AG20443 (cell line): ENCODE measurements at places on chromosomes 5 and 9.

GRCh38 chr9:134708672-134709038, 67.1 kb downstream of the COL5A1 start:
- no peak for DNase-seq

DNA sequence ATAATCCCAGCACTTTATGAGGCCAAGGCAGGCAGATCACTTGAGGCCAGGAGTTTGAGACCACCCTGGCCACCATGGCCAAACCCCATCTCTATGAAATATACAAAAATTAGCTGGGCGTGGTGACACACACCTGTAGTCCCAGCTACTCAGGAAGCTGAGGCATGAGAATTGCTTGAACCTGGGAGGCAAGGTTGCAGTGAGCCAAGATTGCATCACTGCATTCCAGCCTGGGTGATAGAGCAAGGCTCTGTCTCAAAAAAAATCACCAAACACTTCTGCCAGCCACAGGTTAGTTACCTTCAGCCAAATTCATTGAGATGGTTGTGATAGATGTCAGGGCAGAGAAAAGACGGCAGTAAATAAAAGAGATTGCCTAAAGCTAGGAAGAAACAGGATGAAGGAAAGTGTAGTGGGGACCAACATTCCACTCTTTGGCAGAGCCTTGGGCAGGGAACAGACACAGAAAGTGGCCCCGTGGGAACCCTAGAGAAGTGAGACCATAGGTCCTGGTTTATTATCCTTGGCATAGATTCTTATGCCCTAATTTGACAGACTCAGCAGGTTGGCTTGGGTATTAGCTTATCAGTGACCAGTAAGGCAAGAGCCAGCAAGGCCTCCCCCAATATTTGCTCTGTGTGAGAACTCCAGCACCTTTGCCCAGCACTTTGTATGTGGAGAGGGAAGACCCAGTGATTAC, 5.5 kb upstream of the CEP120 start:
- no peak for DNase-seq

DNA sequence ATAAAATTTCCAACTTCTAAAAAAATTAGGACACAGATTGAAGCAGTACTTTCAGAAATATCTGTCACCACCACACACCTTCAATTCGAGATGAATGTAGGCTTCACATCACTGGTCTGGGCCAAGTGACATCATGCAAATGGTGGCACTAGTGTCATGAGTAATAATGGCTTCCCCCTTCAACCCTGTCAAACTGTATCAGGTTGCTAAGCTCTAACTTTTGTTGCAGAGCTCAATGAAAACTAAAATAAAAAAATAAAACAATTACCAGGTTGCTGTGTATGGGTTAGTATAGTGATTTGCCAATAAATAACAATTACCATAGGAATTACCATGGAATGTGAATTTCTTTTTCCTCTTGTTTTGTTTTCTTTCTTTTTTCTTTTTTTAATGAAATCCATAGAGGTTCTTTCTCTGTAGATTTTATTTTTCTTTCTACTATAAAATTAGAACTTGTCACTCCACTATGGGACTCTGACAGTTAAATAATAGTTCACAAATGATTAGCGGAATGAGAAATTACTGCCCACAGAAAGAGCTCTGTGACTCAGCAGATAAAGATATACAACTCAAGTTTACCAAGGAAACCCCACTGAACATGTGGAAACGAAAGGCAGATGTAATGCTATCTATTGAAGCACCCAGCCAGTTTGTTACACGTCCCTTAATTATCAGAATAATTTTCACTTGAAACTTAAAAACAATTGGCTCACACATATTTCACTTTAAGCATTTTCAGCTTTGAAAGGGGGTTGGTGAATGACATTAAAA, 783.8 kb upstream of the WWC1 start:
- DNase-seq: no peak

DNA sequence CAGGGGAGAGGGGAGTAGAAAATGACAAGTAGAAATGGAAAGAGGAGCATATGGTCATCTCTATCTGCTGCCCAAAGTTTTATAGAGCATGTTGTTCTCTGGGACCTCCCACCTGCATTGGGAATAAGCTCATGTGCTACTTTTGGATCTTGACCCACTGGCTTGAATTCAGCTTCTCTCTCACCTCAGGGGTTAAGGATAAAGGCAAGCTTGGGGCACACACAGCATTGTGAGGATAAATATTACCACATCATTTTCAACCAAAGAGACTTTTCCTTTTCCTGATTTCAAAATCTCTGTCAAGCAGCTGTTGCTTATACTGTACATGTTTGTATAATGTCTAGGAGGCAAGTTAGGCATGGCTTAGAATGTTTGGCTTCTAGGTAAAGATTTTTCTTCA, 16.6 kb downstream of the ATP10B start:
- DNase-seq: no peak

DNA sequence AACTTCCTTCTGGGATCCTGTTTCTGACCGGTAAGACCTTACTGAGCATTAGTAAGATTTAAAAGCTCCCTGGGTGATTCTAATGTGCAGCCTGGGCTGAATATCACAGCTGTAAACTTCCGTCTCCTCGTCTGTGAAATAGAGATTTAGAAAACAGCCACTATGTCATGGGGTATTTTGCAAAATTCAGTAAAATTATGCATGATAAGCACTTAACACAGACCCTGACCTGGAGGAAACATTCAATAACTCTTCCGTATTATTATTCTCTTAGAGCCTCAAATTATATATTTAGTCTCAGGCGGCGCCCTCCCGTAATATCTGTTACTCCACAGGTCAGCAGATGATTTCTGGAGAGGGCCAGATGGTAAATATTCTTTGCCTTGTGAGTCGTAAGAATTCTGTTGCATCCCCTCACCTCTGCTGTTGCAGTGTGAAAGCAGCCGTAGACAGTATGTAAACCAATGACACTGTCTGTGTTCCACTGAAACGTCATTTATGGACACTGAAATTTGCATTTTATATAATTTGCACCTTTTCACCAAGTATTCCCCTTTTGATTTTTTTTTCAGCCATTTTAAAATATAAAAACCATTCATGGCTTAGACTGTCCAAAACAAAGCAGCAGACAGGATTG, 39.2 kb upstream of the RARS1 start:
- no peak for DNase-seq

GRCh38 chr5:180558232-180558631, 33.1 kb downstream of the SCGB3A1 start:
- DNase-seq: no peak

GRCh38 chr5:135058331-135058732, 24.3 kb upstream of the PITX1 start:
- no peak for DNase-seq

DNA sequence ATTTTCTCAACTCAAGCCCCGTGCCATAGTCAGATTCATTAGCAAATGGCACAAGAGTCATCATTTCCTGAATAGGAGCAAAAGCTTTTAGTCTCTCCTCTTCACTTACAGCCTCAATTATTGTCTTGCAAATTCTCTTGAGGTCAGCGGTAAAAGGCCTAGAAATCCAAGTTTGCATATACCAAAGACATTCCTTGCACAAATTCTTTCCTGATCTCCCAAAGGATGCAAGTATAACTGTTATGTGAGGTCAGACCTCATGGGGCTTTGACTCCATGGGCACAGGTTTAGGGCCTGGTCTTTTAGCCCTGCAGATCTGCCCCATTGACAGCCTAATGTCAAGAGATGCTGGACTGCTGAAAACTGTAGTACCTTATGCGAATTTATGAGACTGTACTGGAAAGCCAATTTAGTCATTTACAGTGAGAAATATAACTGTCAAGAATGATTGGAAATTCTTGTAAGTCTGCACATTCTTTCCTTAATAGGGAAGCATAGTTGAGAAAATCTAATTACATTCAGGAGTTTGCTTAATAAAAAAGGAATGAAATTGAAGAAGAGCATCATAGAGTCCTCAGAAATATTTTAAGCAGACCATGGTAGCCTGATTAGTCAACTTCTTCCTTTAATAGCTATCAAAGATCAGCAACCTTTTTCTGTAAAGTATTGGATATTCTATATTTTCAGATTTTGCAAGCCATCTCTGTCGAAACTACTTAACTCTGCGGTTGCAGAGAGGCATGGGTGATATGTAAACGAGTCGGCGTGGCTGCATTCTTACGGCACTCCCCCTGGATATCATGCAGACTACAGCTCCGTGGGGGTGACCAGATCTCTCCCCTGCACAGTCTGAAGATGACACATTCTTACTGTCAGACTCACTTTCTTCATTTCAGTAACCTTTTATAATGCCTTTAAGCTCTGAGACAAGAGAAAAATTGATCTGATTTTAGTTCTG, 45.2 kb downstream of the GCNT4 start:
- DNase-seq: peak; percentile 35

DNA sequence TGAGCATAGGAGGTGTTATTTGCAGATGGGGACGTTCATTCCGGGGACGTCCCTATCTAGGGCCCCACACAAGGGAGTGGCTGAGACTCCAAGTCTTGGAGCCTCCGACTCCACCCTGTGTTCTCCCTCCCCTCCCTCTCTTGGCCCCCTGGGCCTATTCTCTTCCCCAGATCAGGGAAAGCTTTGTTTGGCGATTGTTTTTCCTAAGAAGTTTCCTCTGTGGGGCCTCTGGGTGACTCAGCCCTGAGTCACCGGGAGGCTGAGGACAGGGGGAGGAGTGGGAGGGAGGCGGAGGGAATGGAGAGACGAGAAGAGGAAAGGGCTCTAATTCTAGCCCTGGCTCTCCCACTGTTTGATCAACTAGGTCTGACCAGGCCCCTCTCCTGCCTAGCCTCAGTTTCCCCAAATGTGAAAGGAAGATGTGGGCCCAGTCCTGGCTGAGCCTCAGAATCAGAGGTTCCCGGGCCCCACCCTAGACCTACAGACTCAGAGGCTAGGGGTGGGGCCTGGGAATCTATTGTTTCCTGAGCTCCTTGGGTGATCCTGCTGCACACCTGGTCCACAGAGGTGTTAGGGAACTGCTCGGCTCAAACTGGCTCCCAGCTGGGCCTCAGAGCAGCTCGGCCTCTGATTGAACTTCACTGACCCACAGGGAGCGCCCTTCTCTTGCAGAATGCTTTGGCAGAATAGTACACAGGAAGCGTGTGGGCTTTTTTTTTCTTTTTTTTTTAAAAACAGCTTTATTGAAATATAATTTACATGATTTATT, 19.2 kb downstream of the GSN start:
- peak; percentile 92 for DNase-seq
